Activated CD4-positive, alpha-beta T cell treated with anti-CD3 and anti-CD28 coated beads for 48 hours (primary cell): ENCODE measurements at places on chromosomes 13 and 19.
A peak's percentile ranks its signal among the peaks of the same experiment; 100 is the strongest.

GRCh38 chr19:47274891-47275761, 441 bp downstream of the INAFM1 start:
- DNase-seq = peak; percentile 26

GRCh38 chr13:71801165-71801760, 65.7 kb downstream of the DACH1 start:
- no peak for DNase-seq

GRCh38 chr13:99217461-99218110, 16.9 kb downstream of the UBAC2 start:
- peak; percentile 40 for DNase-seq

- DNase-seq = no peak
Observed at GRCh38 chr19:51637362-51637978, 7.3 kb upstream of the SIGLEC5 start.

- no peak for DNase-seq
Observed at GRCh38 chr13:91805605-91806004, 407.2 kb downstream of the GPC5 start.

DNA sequence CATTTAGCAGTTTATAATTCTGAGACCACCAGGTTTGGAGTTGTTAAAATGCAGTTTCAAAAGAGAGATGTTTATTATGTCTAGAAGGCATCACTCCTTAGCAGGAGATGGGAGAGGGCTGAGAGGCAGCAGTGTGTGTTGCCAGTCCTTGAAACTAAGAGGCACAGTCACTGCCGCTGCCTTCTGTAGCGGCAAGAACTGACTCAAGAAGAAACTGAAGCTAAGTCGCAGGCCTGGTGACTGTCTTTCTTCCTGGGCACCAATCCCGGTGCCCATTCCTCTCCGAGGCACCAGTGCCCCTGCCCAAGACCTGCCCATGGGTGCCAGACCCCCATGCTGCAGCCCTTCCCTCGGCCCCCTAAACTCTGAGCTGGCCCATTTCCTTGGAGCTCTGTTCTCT, 20.1 kb downstream of the N4BP2L1 start:
- DNase-seq = peak; percentile 29

GRCh38 chr13:20828539-20829364, 55.0 kb upstream of the EEF1AKMT1 start:
- peak; percentile 32 for DNase-seq

GRCh38 chr13:43991773-43992201, 112.1 kb downstream of the LACC1 start:
- DNase-seq = no peak

DNA sequence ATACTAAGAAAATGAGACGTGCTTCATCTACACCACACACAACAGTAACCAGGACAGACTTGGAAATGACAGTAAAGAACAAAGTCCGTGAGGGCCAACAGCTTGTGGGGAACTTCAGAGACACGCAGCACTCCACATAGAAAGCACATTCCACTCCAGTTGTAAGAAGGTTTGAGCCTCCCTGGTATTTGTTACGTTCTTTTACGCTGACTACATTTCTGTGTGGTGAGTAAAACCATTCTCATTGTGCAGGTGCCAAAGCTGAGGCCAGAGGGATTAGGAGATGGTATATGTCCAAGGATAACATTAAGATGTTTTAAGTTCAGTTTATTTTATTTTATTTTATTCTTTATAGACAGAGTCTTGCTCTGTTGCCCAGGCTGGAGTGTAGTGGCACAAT, 1189.9 kb downstream of the UQCRFS1 start:
- DNase-seq = no peak

GRCh38 chr13:45536224-45536623, 71.5 kb downstream of the COG3 start:
- DNase-seq = no peak

GRCh38 chr19:41591951-41592562, 16.1 kb downstream of the CEACAM21 start:
- DNase-seq = no peak

GRCh38 chr13:24090049-24090448, 70.5 kb upstream of the SPATA13 start:
- no peak for DNase-seq

DNA sequence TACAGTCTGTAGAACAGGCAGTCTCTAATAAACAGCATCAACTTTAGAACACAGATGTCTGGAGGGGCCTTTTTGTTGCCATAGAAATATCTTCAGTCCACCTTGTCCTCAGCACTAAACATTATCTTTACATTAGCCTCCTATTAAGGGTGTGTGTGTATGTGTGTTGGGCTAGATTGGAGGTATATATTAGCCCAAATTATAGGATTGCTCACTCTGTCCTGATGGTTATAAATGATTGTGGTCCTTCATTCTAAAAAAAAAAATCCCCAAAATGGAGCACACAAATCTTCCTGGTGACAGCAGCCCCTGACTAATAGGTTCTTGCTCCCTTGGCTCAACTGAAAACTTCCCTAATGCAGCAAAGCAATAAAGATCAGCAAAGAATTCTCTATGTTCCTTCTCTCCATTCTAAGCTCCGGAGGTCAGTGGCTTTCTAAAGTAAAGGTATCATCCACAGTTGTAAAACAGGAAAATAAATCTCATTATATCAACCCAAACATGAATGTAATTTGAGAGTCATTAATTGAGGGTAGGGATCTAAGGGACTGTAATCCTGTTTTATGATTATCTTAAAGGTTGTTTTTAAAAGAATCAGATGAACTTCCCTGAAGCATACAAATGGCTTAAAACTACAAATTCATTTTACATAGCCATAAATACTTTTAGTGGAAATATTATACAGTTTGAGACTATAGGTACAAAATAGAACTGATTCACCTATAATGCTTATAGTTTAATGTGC, 232.7 kb downstream of the KLF12 start:
- DNase-seq = no peak

GRCh38 chr13:74645586-74645985, 511.4 kb upstream of the KLF12 start:
- DNase-seq = no peak

DNA sequence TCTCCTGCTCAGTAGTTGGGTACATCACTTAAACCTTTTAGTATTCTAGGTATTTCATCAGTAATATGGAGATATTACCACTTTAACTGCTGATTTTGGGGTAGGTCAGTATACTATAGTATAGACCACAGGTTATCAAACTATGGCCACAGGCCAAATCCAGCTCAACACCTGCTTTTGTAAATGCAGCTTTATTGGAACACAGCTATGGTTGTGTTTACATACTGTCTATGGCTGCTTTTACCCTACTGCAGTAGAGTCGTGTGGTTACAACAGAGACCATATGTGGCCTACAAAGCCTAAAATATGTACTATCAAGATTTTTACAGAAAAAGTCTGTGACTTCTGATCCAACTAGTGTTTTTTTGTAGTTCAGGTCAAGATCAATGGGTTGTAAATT, 10.3 kb downstream of the COG6 start:
- DNase-seq = no peak

DNA sequence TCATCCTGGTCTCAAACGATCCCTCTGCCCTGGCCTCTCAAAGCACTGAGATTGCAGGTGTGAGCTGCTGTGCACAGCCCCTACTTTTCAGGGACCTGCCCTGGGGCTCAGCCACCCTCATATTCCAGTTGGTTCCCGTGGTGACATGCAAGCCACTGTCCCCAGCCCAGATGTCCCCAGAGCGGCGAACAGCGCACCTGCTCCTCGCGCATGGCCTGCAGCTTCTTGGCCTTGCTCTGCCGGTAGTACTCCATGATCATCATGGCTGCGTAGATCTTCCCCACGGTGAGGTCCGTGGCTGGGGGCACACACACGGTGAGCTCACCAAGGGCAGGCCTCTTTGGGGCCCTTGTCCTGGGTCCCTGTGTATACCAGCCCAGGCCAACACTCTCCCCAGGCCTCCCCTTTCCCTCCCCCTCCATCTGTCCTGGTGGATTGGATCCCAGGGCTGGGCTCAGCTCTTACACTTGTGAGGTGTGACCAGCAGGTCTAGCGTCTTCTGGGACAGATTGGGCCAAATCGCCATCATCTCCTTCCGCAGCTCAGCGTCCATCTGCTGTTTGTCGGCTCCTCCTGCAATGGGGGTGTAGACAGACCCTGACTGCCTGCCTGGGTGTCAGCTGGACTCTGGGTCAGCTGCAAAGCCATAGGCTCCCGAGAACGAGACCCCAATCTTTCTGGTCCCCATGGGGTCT, 64.0 kb downstream of the IER2 start:
- DNase-seq = no peak

DNA sequence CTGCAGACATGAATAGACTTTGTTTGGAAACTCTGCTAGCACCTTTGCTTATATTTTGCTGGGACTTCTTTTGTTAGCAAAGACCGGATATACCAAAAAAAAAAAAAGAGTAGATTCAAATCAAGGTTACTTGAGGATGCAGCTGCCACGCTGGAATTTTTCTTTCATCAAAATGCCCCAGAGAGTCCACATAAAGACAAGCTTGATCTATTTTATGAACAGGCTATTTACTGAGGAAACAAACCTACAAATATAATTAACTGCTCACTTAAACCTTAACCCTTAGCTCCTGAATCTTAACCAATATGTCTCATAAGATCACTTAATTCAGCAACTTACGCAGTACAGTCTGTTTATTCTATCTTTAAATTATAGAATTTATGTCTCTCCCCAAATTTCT, 27.1 kb upstream of the DOCK9 start:
- DNase-seq = no peak

- DNase-seq = no peak
Observed at GRCh38 chr13:35501661-35502235, 25.3 kb upstream of the MAB21L1 start.

DNA sequence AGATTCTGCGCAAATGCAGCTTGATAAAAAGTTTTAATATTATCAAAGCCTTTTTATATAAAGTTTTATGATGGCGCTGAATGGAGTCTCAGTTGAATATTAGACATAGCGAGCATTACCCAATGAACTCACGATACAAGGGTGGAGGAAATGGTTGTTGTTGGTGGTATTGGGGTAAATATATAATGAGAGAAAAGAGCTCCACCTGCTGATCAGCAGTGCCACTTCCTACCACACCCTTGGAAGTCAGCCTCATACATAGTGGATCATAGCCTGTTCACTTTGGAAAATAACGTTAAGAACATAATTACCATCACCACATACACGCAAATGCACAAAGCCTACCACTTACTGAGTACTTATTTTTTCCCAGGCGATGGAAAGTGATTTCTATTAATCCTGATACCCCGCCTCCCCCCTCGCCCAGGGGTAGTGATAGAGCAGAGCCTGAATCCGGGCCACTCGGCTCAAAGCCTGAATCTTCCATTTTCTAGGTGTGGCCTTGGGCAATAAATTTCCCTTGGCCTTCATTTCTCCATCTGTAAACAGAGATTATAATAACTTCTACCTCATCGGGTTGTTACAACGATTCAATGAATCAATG, 358.3 kb downstream of the KLF5 start:
- no peak for DNase-seq

- DNase-seq = peak; percentile 12
Observed at GRCh38 chr19:13629687-13630357, 123.5 kb upstream of the CACNA1A start.

DNA sequence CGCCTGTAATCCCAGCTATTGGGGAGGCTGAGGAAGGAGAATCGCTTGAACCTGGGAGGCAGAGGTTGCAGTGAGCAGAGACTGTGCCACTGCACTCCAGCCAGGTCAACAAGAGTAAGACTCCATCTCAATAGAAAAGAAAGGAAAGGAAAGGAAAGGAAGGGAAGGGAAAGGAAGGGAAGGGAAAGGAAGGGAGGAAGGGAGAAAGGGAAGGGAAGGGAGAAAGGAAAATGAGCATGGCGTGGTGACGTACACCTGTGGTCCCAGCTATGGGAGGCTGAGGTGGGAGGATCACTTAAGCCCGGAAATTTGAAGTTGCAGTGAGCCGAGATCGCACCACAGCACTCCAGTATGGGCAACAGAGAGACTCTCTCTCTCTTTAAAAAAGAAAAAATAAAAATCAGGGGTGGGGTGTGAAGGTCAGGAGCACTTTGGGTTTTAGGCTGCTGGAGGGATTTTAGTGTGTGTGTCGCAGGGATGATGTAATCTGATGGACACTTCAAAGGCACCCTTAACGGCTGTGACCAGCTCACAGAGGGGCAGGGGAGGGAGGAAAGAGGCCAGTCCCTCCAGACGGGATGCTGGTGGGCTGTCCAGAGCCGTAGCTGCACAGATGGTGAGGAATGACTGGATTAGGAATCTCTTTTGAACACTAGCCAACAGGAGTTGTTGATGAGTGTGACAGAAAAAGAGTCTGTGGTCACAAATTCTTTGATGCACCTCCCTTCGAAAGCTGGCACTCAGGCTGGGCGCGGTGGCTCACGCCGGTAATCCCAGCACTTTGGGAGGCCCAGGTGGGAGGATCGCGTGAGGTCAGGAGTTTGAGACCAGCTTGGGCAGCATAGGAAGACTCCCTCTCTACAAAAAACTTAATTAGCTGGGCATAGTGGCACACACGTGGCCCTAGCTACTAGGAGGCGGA, 27.6 kb downstream of the TMPRSS9 start:
- DNase-seq = no peak

GRCh38 chr13:27354379-27354778, 70.0 kb upstream of the GTF3A start:
- no peak for DNase-seq

DNA sequence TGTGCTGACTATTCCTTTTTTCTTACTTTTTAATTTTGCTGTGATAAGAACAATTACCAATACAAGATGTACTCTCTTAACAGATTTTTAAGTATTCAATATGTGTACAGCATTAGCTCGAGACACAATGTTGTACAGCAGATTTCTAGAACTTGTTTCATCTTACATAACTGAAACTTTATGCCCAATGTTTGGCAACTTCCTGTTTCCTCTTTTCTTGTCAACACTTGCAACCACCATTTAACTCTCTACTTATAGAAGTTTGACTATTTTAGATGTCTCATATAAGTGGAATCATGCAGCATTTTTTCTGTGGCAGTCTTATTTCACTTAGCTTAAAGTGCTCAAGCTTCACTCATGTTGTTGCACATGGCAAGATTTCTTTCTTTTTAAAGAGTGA, 1426.8 kb downstream of the SLITRK5 start:
- DNase-seq = no peak
